ENCODE measurements at places on chromosomes 12 and 14.

DNA sequence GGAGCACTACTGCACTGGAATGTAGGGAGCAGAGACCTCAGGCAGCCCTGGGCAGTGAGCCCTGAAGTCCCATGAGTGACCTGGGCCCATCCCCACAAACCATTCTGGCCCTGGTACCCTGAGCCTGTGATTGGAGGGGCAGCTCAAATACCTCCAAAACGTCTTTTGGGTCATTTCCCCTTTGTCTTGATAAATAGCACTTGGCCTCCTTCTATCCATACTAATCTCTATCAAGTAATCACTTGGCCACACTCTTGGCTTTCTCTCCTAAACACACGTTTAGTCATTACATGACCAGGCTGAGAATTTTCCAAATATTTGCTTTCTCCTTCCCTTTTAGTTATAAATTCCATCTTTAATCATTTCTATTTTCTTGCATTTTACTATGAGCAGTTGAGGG, 91.3 kb downstream of the RPAP3 start:
- no peak for DNase-seq

- no peak for DNase-seq
Measured at GRCh38 chr14:97153527-97153926, 356.3 kb downstream of the VRK1 start.

DNA sequence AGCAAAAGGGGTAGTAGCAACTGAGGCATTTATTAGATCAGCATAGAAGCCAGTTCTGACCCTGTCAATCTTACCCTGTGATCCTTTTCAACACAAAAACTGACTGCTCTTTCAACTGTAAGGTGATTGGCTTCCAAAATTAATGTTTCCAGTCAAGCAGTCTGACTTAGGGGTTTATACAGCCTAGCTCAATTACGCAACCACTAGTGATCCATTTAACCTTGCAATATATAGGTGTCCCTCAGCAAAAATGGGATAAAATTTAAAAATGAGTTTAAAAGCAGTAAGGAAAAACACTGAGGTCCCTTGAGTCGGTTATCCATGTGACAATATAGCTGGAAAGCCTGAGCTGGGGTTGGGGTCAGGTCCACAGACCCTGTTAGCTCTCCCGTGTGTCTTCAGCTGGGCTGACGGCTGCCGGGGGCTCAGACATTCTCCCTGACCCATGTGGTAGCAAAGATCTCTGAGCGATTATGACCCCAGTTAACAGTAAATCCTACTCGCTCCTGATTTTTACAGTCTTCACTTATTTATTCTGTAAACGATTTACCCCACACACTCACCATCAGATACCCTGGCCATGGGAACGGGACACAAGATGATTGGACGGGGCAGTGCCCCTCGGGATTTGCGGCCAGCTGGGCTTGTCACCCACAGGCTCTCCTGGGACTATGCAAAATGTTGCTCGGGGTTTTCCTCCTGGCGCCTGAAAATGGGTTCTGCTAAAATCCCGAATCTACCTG, 16.6 kb downstream of the ADGRD1 start:
- no peak for DNase-seq

GRCh38 chr14:63605041-63605532, 36.6 kb downstream of the WDR89 start:
- no peak for DNase-seq

GRCh38 chr12:88935856-88936255, 355.6 kb upstream of the KITLG start:
- no peak for DNase-seq

- DNase-seq: no peak
Measured at GRCh38 chr12:11717519-11717961, 68.1 kb downstream of the ETV6 start.

- DNase-seq: no peak
Measured at GRCh38 chr14:66228267-66228970, 257.8 kb upstream of the CCDC196 start.

DNA sequence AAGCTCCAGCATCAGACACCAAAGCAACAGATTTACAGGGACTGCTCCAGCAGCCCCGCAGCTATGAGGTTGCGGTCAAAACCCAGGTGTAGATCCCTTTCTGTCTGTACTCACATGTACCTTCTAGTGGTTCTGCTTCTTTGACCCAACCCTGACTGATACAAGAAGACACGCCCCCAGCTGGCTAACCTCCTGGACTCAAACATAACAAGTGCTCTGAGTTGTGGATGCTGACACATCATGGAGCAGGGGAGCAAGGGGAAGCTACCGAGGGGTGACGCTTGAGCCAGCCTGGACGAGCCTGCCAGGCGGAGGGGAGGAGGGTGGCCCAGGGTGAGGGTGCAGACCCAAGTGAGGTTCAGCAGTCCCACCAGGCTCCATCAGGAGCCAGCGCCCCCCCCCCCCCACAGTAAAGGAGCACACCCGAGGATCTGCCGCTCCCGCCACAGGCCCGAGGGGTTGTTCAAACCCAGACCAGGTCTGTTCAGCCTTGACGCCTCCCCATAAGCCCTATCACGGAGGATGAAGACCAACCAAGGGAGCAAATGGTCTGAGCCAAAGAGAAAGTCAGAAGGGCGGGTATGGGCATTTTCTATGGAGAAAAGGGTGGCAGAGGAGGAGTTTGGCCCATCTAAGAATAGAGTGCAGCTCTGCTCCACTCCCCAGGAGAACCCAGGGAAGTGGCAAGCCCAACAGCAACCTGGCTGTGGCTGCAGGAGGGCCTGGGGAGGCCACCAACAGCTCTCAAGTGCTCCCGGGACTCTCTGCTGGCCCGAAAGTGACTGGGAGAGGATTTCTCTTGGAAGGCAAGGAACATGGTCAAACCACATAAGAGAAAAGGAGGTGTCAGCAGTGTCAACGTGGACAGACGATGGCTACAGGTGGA, 229.4 kb downstream of the BCL11B start:
- no peak for DNase-seq

GRCh38 chr12:26963413-26963812, 25.1 kb downstream of the FGFR1OP2 start:
- peak; percentile 32 for DNase-seq

- DNase-seq: no peak
Measured at GRCh38 chr14:50036637-50037036, 79.7 kb downstream of the VCPKMT start.

DNA sequence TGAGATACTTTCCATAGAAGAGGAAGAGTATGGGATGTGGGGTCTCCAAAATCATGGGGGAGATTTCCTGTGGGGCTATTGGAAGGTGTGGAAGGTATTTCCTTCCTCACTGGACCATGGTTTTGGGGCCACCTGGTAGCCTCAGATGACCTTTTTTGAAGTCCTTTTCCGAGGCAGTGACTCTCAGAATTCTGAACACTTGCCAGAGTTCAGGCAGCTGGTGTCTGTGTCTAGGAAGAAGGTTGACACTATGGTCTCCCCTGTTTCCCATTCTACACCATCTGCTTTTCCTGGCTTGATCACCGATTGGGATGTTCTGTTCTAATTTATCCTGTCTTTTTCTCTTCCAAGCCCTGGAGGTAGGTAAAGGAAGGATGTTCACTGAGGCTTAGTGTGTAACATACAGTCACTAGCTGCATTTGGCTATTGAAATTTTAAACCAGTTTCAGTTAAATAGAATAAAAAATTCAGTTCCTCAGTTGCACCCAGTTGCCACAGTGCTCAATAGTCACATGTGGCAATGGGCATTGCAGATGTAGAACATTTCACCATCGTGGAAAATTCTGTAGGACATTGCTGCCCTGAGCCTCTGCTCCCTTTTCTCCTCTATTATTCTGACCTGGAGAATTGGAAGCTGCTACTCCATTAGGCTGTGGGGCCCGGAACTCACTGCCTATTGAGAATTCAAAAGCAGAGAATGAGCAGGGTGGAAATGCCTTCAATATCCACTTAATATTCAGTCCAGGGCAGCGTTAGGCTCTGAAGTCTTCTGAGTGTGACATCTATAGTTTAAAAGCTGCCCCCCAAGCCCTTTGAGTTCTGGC, 11.0 kb upstream of the PLEKHG3 start:
- no peak for DNase-seq

DNA sequence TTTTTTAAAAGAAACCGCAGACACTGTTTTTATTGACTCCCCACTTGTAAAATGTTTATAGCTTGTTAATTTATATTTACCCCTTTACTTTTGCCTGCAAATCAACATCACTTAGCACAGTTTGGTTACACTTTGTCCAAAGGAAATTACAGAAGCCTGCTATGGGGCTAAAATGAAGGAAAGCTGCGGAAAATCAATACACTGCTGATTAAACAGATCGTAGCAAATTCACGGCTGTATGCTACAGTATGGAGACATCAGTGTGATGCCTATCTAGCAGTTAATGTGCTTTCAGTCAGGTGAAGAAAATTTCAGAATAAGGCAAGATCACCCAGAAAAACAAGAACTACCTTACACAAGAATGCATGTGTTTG, 110.0 kb downstream of the FOXG1 start:
- DNase-seq: no peak

DNA sequence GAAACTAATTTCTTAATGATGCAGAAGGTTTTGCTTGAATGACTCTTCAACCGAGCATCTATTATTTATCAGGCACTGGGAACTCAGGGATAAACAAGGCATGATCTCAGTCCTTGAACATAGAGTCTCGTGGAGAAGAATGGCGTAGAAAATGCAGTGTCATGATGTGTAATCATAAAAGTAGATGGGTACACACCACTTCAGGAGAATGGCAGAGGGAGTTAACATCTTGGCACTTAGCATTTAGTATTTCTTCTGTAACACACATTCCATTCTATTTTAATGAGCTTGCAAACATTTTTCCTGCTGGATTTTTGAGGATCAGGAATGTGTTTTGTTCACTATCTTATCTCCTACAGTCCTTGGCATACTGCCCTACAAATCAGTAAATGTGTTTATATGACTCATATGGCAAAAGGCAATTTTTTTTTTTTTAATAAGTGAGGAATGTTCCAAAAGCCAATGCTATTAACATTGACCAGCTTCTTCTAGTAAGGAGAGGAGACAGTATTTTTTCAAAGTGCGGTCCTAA, 3.8 kb downstream of the TXNRD1 start:
- DNase-seq: peak; percentile 99

DNA sequence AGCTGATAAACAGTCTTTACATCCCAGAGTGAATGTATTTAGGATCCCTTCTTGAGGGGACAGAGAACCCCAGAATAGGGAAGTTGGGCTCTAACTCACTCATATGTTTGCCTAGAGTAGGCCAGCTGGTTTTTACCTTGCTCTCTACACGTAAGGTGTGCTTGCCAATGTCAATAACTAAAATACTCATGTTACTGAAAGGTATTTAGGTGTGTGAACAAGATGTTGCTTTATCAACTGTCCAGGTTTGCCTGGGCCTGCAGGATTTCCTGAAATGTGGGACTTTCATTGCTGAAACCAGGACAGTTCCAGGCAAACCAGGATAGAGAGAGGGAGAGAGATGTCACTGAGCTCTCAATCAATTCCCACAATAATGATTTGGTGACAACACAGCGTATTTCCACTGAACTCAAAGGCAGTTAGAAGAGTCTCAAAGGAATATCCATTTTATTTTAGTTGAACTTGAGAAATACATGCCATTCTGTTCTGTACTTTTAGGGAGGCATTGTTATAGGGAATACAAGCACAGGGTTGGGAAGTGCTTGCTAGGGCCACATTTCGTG, 171.7 kb downstream of the NRXN3 start:
- no peak for DNase-seq

DNA sequence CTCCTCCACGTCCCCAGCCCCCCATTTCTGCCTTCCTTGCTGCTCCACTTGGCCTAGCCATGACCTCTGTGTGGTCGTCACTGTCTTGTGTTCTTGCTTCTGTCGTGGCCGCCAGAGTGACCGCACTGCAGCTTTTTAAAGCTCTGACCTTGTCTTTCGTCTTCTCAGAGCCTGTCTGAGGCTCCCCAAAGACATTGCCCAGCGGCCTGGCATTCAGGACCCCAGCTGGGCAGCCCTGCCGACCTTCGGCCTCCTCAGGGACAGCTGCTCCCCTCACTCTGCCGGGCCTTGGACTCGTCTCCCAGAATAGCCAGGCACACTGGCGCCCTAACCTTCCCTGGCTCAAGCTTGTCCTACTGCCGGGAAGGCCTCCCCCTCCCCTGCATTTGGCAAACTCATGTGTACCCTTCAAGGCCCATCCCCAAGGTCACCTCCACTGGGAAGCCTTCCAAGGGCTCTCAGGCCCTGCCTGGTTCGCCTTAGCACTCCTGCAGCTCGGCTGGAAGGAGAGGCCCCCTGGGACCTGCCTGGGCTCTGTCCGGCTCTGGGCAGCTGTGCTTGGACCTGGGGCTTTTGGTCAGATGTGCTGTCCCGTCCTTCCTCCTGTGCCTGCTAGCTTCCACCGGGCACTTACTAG, 15.7 kb upstream of the DLK1 start:
- no peak for DNase-seq

DNA sequence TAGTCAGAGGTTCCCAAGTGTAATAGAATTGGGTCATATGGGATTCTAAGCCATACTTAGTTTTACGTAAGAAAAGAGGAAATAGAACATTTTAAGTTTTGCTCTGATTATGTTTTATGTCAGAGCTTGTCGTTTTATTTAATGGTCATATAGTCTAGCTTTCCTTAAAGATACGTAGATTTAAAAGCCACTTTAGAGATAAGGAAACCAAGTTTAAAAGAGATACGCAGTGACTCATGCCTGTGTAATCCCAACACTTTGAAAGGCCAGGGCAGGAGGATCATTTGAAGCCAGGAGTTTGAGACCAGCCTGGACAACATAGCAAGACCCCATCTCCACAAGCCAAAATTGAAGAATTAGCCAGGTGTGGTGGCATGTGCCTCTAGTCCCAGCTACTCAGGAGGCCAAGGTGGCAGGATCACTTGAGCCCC, 19.5 kb downstream of the MAPK1IP1L start:
- DNase-seq: no peak

GRCh38 chr12:1911598-1912575, 6.6 kb downstream of the CACNA2D4 start:
- DNase-seq: no peak

DNA sequence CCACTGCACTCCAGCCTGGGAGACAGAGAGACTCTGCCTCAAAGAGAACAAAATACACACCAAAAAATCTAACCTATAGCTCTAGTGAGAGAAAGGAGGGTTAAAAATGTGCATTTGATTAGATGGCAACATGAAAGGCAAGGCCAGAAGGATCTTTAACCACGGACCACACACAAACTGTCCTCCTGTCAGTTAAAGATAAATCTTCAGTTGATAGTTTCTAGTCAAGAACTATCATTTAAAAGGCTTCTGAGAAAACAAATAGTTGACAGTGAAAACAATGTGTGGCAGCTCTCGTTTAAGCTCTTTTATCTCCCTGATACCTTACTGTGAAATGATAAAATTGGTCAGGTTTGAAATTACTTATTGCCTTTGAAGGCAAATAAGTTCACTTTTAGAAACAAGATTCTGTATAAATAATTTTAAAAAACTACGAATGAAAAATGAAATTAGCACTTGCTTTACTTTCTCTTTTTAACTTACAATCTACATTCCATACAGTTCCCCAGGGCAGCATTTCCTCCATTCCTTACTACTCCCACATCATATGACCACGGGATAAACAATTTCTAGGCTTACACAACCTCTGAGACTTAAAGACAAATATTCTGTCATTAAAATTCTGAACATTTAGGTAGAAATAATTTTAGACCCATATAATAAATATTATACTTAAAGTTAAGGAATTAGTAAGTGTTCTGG, 71.4 kb upstream of the GNPNAT1 start:
- peak; percentile 93 for DNase-seq

Data from cardiac muscle cell (in vitro differentiated cells and primary cell).